A549 treated with dexamethasone at 1 μM for 4 hours (cell line): ENCODE measurements at places on chromosomes 6 and 20. TPM values are rescaled to one million over a fixed set of nuclear protein-coding genes. Genes with fewer than 3 reads are reported as not detected.

GSTA4 gene
- total RNA-seq, result 7.6 to 9.7 TPM (median 8.7 TPM) in 5 replicates

TAPBP gene
- 33.4 to 52.9 TPM (median 47.7 TPM) in 5 replicates for total RNA-seq

RIPOR3 gene
- 0.06 to 0.11 TPM in 2 of 5 replicates, not detected in the others for total RNA-seq

EFCAB8 gene
- not detected in 5 replicates for total RNA-seq

PLCB4 gene
- total RNA-seq, result 14.9 to 25.2 TPM (median 20.0 TPM) in 5 replicates

RNF182 gene
- 2.9 to 3.6 TPM (median 3.4 TPM) in 5 replicates for total RNA-seq

EEF1A2 gene
- 123 to 185 TPM (median 159 TPM) in 5 replicates for total RNA-seq

HTR1E gene
- not detected in 5 replicates for total RNA-seq

BPIFB2 gene
- not detected in 5 replicates for total RNA-seq

DZANK1 gene
- total RNA-seq, result 2.0 to 2.8 TPM (median 2.6 TPM) in 5 replicates

TREM2 gene
- total RNA-seq, result 0.08 TPM in 1 of 5 replicates, not detected in the others

C6orf89 gene
- 16.4 to 21.0 TPM (median 19.2 TPM) in 5 replicates for total RNA-seq

LAMA2 gene
- total RNA-seq, result 0.22 to 0.82 TPM (median 0.65 TPM) in 5 replicates

OPN5 gene
- total RNA-seq, result not detected in 5 replicates

FAM162B gene
- 0.11 TPM in 1 of 5 replicates, not detected in the others for total RNA-seq

HLA-DRB5 gene
- total RNA-seq, result not detected in 5 replicates

AURKA gene
- total RNA-seq, result 94.0 to 106 TPM (median 104 TPM) in 5 replicates

KCNB1 gene
- 2.2 to 4.6 TPM (median 4.0 TPM) in 5 replicates for total RNA-seq
